Progenitor cell of endocrine pancreas (in vitro differentiated cells): ENCODE measurements at places on chromosomes 16 and 17. TPM values are rescaled to one million over a fixed set of nuclear protein-coding genes. Genes with fewer than 3 reads are reported as not detected.

GRCh38 chr17:8832711-8833352, 33.7 kb upstream of the MFSD6L start:
- H3K36me3 ChIP-seq = no peaks in the 10 kb centered on the region
- no peaks in the 10 kb centered on the region for H3K27me3 ChIP-seq
- DNase-seq = no peak
- no peak overlapping the region for H3K27ac ChIP-seq
- H3K4me1 ChIP-seq = peaks cover 3% of the 10 kb centered on the region

DNA sequence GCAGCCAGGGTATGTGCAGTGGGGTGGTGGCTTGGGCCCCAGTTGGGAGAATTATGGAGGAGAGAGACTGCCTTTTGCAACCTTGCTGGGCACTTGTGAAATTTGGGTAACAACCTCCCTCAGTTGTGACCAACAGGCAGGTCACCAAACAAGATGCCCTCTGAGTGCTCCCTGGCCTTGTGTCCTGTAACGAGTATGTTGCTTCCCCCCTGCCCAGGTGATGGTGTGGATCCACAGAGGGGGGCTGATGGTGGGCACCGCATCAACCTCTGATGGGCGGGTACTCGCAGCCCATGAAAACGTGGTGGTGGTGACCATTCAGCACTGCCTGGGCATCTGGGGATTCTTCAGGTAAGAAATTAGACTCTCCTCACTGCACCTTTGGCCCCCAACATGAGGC, 74.3 kb downstream of the SLC6A2 start:
- peaks cover 66% of the 10 kb centered on the region for H3K27me3 ChIP-seq
- H3K27ac ChIP-seq = no peak overlapping the region
- no peak for DNase-seq
- no peak overlapping the region for H3K4me3 ChIP-seq
- H3K36me3 ChIP-seq = no peaks in the 10 kb centered on the region
- H3K4me1 ChIP-seq = no peaks in the 10 kb centered on the region

DNA sequence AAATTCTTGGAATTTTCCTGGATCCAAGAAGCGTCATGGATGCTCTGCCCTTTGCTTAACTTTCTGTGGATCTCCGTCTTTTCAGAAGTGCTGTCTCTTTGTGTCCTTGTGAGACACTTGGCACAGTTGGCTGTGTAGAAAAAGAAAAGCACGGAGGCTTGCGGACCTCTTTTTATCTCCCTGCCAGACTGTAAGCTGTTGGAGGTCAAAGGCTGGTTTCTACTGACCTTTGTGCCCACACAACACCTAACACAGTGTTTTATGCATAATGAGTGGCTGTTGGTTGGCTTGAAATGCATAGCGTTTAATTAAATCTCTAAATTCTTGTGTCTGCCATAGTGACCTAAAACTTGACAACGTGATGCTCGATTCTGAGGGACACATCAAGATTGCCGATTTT, 75.7 kb upstream of the CACNG3 start:
- no peak overlapping the region for H3K4me3 ChIP-seq
- no peaks in the 10 kb centered on the region for H3K36me3 ChIP-seq
- no peak overlapping the region for H3K27ac ChIP-seq
- no peak for DNase-seq

DNA sequence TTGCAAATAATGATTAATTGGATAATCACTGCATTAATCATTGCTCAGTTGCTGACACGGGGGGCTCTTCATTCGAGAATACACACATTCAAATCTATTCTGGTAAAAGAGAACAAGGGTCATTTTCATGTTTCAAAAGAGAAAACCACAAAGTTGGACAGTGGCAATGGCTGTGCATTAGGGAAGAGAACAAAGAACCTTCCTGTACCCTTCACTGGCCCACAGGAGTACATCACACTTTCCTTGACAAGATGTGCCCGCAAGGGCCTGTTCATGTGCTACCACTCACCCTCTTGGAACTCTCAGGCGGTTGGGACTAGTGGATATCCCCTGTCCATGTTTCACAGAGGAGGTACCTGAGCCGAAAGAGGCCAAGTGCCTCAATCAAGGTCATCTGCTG, 223.2 kb downstream of the ZFHX3 start:
- no peak for DNase-seq
- H3K27ac ChIP-seq = no peak overlapping the region
- H3K4me1 ChIP-seq = peaks cover under 1% of the 10 kb centered on the region
- peaks cover 9% of the 10 kb centered on the region for H3K36me3 ChIP-seq
- H3K4me3 ChIP-seq = no peak overlapping the region

CEMP1 gene
- total RNA-seq = 0.58 and 0.62 TPM in 2 replicates
